ENCODE measurements at places on chromosomes 11 and 22.

DNA sequence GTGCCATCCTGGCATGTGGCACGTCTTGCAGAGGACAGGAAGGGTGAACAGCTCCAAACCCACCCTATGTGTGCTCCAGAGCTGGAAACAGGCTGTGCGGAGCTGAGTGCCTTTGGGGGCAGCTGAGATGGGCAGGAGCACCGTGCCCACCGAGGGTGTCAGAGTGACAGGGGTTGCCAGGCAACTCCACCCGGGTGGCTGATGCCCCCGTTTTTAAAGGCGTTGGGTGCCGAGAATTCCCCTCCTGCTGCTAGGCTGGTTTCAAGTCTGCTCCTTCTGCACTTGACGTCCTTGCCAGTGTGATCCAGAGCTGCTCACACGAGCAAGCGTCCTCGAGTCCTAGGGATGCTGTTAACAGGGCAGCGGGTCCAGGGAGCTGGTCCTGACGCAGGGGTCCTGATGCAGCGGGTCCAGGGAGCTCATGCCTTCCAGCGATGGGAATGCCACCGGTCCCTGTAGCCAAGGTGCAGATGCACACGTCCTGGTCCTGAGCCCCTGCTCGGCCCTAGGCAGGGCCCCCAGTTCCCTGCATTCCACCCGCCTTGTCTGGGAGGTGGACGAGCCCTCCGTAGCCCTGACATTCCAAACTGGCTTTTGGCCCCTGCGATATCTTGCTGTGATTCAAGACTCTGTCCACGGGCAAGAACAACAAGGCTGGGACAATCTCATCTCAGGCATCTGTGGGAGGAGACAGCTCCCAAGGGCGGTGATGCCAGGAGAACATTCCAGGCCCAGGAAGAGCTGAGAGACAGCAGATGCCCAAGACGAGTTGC lies 4.9 kb downstream of the KCNQ1 start:
- no peak for DNase-seq

GRCh38 chr22:45201678-45202332 lies 38.1 kb downstream of the NUP50 start:
- DNase-seq: no peak

- no peak for DNase-seq
Observed at GRCh38 chr22:29256606-29257325, 11.0 kb downstream of the RHBDD3 start.

DNA sequence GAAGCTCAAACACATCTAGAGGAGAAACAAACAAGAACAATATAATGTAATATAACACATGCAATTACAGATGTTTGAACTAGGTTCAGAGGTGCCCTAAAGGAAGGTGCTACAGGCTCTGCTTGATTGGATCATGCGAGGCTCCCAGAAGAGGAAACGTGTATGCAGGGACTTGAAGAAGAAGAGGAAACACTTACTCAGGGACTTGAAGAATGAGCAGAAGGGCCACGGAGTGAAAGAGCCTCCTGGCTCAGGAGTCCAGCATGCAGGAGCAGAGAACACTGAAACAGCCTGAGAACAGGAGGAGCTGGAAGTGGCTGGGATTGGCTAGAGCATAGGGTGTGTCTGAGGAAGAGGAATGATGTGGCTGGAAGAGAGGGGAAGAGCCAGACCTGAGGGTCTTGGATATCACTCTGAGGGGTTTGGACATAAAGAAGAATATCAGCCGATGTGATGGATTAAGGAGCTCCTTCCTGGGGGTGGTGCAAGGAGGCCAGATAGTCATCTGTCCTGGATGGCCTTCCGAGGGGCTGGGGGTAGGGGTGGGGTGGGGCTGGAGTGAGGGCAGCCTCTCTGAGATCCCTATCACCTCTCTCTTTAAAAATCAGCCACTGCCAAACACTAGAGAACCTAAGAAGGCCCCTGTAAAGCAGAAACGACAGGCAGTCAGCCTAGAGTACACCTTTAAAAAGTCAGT lies 16.8 kb downstream of the FZD4 start:
- DNase-seq: no peak

Measured in kidney glomerular epithelial cell (primary cell).